Fibroblast of gingiva (primary cell): ENCODE measurements at places on chromosomes 5 and 9.

GRCh38 chr5:59380350-59380951 is 513.1 kb downstream of the PDE4D start:
- DNase-seq = peak; percentile 80

GRCh38 chr9:101442318-101442717 is 6.7 kb upstream of the ALDOB start:
- DNase-seq = no peak

DNA sequence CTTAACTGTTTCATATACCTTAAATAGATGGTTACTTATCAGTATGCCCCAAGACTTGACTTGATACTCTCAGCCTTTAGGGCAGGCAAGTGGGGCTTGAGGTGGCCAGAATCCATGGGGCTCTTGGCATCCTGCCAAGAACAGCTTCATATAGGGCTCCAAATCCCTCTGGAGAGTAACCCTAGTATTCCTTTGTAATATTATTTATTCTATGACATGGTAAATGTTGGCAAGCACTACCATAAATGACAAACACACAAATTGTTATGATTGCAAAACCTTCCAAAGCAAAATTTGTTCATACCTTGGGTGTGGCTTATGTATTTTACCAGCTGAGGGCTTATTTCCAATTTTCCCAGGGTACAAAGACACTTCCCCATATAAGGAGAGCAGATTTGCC is 257.4 kb upstream of the TRPC7 start:
- no peak for DNase-seq

- no peak for DNase-seq
These were observed 143.1 kb upstream of the KLF4 start for GRCh38 chr9:107632661-107633060.

DNA sequence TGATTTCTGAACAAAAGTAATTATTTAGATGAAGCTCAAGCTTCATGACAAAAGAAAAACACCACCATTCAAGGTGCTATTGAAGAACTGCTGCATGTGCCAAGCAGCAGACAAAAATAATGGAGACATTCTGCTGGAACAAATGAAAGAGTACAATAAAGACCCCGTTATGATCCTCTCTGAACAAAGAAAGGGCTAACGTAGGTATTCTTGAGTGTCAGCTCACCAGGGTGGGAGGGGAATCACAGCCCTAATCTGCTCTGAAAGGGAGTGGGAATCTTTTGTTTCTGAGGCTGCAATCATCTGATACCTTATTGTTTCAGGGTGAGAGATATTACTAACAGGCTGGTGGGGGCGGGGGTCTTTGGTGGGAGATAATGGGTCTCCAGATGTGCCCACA is 15.4 kb downstream of the CEMIP2 start:
- no peak for DNase-seq

- no peak for DNase-seq
These were observed 642.9 kb downstream of the MAT2B start for GRCh38 chr5:164148292-164148691.

DNA sequence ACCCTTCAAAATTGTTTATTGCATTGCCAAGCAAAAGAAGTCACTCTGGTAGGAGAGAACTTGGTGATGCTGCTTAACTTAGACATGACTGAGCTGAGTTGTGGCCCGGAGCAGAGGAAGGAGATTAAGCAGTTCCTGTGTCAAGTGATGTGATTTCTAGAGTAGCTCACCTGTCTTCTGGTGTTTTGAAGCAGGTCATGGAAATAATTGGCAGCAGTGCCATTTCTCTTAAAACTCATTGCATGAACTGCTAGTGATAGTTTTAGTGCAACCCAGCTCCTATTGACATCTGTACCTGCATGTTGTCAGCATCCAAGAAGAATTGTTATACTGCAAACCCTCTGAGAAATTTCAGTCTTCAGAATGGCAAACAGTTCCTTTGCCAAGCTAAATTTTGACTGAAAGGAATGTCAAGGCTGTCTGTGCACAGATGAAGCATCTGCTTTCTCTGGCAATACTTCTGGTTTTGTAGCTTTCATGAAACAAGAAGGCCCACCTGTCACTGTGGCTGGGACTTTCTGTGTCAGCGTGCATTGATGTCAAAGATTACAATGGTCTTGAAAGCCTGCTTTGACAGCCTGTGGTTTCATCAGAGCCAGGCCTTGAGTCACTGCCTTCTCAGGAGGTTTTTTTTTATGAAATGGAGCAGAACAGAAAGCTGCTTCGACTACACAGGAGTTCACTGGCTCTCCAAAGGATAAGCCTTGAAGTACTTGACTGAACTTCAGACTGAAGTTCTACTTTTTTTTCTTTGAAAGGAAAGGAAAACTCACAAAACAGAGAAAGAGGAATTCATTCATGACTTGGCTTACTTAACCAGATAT is 90.6 kb downstream of the RALGPS1 start:
- no peak for DNase-seq

GRCh38 chr5:133384903-133385302 is 227.4 kb downstream of the FSTL4 start:
- no peak for DNase-seq

DNA sequence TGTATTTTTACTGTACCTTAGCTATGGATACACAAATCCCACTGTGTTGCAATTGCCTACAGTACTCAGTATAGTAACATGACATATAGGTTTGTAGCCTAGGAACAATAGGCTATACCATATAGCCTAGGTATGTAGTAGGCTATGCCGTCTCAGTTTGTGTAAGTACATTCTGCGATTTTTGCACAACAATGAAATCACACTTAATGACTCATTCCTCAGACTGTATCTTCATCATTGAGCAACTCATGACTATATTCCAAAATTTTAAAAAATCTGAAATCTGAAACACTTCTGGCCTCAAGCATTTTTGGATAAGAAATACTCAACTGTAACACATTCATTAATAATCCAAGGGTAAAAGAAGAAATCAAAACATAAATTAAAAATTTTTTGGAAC is 666.8 kb upstream of the GRAMD2B start:
- DNase-seq = peak; percentile 64

DNA sequence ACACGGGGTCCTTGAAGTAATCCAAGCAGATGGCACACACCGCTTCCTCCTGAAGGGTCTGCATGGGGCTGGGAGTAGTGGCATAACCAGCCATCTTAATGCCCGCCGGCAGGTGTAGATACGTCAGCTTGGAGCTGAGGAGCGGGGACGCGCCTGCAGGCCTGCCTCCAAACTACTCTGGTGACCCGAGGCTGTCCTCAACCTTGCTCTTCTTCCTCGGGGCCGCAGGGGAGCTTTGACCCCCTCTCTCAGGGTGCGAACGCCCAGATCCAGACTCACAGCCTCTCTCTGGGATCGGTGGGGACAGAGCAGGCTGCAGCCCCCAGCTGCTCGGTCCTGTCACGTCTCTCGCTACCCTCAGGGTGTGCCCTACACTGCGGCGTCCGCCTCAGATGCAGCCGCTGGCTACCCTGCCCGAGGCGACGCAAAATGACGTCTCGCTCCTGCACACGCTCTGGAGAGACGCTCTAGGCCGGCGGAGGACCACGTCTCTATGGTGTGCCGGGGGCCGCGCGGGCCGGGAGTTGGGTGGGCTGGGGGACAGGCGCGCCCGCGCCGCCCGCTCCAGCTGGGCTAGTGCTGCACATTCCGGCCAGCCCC is at the start of gene TRIM52:
TSS of gene TRIM52 (minus strand) at position 424 of the 600 bp plus-strand sequence. CDS start at position 94, 330 bp downstream.
- DNase-seq = peak; percentile 91

- peak; percentile 76 for DNase-seq
These were observed 9.1 kb downstream of the TYRP1 start for GRCh38 chr9:12702160-12702758.

- DNase-seq = no peak
These were observed 72.4 kb upstream of the ZNF622 start for GRCh38 chr5:16538006-16538405.

GRCh38 chr9:133569891-133570690 is 35.6 kb downstream of the ADAMTSL2 start:
- DNase-seq = no peak

DNA sequence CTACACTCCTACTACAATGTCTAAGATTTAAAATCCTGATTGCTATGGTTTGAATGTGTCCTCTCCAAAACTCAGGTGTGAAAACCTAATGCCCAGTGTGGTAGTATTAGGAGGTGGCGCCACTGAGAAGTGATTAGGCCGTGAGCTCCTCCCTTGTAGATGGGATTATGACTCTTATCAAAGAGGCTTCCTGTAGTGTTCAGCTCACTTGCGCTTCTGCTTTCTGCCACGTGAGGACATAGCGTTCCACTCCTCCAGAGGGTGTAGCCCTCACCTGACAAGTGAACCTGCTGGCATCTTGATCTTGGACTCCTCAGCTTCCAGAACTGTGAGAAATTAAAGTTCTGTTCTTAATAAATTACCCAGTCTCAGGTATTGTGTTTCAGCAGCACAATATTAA is 33.0 kb upstream of the WHRN start:
- DNase-seq = no peak

GRCh38 chr5:85602843-85603242 is 1014.9 kb upstream of the COX7C start:
- no peak for DNase-seq

- no peak for DNase-seq
These were observed 189.8 kb upstream of the BRINP1 start for GRCh38 chr9:119559056-119559455.

DNA sequence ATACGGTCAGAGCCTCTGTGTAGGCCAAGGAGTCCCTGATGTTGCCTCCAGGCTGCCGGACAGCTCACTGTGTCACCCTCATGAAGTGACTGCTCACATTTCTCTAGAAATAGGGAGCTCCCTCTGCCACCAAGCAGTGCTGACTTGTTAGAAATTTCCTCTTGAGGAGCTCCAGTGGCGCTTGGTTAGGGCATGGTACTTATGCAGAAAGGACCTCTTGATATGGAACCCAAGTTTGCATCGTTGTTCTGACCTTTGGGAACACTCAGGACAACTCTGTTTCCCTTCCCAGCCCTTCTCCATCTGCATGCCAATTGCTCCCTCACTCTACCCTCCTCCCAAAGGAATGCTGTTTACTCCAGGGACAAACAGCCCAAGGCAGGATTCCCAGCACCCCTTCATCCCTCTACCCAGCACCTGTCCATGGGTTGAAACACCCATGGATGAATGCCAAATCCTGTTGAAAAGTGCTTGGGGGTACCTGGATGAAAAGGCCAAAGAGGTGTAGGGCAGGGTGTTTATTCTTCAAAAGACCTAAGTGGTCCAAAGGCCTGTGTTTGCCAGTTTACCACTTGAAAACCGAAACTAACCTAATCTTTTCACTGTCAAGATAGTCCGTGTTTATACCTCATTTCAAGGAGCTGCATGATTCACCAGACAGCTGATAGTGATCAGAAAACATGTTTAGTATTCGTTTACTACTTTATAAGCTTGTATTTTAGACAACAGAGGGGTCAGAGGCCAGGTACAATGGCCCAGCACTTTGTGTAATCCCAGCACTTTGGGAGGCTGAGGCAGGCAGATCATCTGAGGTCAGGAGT is 51.1 kb downstream of the KLF4 start:
- DNase-seq = no peak
